ENCODE measurements at places on chromosomes 6 and 20. TPM values are rescaled to one million over a fixed set of nuclear protein-coding genes. Genes with fewer than 3 reads are reported as not detected.

DNA sequence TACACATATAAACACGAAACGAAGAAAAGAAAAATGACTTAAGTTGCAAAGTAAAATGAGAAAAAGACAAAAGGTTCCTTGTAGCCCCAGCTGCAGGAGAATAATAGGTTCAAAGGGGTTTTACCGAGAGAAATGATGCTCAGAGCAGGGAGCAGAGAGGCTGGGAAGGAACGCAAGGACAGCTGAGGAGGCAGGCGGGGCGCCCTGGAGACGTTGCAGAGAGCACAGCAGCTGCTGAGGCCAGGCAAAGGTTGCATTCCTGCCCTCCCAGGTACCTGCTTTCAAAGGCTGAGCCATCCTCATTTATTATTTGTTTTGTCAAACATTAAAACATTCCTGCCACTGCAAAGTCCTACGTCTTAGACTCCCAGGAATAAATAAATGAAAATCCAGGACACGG, 16.2 kb upstream of the VAPB start:
- no peak overlapping the region for H3K4me3 ChIP-seq
- no peaks in the 10 kb centered on the region for H3K4me1 ChIP-seq
- no peak for DNase-seq
- no peak overlapping the region for H3K27ac ChIP-seq
- peaks cover 4% of the 10 kb centered on the region for H3K27me3 ChIP-seq
- H3K36me3 ChIP-seq = no peaks in the 10 kb centered on the region

PEX6 gene
- total RNA-seq = 24.7 TPM

- H3K4me3 ChIP-seq = no peak overlapping the region
- DNase-seq = no peak
- H3K27ac ChIP-seq = no peak overlapping the region
- no peaks in the 10 kb centered on the region for H3K27me3 ChIP-seq
- peaks cover 11% of the 10 kb centered on the region for H3K4me1 ChIP-seq
- H3K36me3 ChIP-seq = peaks cover 1% of the 10 kb centered on the region
Measured at GRCh38 chr6:139265512-139266190, 26.1 kb downstream of the TXLNB start.

DNA sequence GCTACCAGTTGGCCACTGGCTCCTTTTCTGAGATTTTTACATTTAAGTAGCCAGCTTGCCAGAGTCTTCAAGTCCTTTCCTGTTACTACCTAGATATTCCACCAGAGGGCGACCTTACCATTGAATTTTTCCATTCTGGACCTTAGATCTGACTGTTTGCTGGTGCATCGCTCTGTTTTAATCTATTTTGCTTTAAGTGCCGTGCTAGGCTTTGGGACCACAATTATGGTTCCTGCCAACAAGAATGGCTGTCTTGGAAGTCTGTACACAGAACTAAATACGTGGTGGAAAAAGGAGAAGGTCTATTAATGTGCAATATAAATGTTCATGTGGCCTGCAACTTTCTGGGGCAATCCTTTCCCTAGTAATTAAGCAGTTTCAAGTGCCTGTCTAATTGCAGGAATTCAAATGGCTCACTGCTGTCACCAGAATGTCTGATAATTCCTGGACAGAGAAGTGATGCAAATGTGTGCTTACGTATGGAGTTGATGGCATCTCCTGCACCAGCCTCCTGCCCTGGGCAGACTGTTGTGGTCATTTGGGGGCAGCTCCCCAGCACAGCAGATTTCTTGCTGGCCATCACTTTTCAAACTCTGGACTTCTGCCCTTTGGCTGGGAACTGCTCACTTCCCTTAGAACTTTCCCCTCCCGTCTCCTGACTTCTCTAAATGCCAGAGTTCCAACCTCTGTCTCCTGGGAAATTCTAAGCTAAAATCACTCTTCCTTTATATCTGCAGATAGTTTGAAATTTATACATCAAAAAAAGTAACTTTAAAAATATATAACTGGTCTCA, 5.6 kb upstream of the HLA-DOA start:
- H3K27ac ChIP-seq = no peak overlapping the region
- H3K4me1 ChIP-seq = peaks cover 26% of the 10 kb centered on the region
- no peaks in the 10 kb centered on the region for H3K36me3 ChIP-seq

LPA gene
- total RNA-seq = not detected

- H3K4me3 ChIP-seq = no peak overlapping the region
- no peaks in the 10 kb centered on the region for H3K27me3 ChIP-seq
- no peaks in the 10 kb centered on the region for H3K4me1 ChIP-seq
- H3K27ac ChIP-seq = no peak overlapping the region
Measured at GRCh38 chr6:146364816-146365594, 178.6 kb upstream of the RAB32 start.

GRCh38 chr6:21295506-21296240, 297.9 kb upstream of the SOX4 start:
- no peaks in the 10 kb centered on the region for H3K36me3 ChIP-seq
- no peak overlapping the region for H3K27ac ChIP-seq
- DNase-seq = no peak

DNA sequence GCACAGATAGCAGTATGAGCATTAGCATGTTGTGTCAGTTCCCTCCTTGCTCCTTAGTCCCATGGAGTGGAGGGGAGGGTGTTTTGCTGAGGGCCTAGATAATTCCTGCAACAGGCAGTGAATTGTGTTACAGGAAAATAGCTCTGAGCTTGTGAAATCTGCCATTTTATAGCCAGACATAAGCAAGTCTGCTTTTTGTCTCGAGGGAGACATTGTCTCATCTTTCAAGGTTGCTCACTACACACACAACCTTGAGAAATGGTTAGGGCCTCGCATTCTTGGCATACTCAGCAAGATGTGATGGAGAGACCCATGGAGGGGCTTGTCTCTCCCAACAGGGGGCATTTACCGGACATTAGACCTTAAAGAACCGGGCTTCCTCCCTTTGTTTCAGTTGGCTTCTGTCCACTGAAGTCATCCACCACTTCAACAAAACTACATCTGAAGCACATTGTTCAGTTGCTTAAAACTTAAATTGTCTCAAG, 108.0 kb upstream of the FOXO3 start:
- no peaks in the 10 kb centered on the region for H3K36me3 ChIP-seq
- DNase-seq = no peak
- H3K27ac ChIP-seq = no peak overlapping the region
- peaks cover 8% of the 10 kb centered on the region for H3K27me3 ChIP-seq

All from activated CD8-positive, alpha-beta memory T cell treated with anti-CD3 and anti-CD28 coated beads, Interleukin-2, amount 10 ng/mL, durations not matched to agents 7 days and 5 days (primary cell).